ENCODE measurements at places on chromosomes 2 and 18. TPM values are rescaled to one million over a fixed set of nuclear protein-coding genes. Genes with fewer than 3 reads are reported as not detected.

The CIB4 gene
- not detected for total RNA-seq

The ECEL1 gene
- total RNA-seq, result not detected

The NT5C1B gene
- total RNA-seq, result not detected

The BZW1 gene
- 495 TPM for total RNA-seq

The ANKAR gene
- 3.3 TPM for total RNA-seq

GRCh38 chr2:202311823-202312388 is 46.3 kb downstream of the NOP58 start:
- no peak overlapping the region for H3K27ac ChIP-seq
- no peak overlapping the region for H3K4me3 ChIP-seq
- no peaks in the 10 kb centered on the region for H3K4me1 ChIP-seq
- no peaks in the 10 kb centered on the region for H3K27me3 ChIP-seq
- H3K36me3 ChIP-seq, result no peaks in the 10 kb centered on the region

DNA sequence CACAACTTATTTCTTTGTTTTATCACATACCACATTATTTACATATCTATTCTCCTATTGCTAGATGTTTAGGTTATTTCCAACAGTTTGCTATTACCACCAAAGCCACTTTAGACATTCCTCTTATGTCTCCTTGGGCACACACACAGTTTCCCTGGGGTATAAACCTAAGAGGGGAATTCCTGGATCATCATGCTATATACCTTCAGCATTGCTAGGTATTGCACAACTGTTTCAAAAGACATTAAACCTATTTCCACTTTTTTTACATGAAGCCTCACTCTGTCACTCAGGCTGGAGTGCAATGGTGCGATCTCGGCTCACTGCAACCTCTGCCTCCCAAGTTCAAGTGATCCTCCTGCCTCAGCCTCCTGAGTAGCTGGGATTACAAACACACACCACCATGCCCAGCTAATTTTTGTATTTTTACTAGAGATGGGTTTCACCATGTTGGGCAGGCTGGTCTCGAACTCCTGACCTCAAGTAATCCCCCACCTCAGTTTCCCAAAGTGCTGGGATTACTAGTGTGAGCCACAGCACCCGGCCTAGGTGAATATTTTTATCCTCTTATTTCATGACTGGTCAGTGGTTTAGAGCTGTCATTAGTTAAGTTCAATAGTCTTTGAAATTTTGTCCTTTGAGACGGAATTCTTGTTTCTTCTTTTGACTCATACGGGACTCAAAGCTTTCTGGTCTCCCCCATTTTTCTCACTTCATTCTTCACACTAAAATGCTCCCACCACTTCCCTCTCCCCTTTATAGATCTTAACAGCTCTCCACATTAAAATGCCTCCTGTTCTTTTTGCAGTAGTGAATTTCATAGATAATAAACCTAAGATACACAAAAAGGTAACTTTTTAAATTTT is 30.3 kb downstream of the SULT1C4 start:
- DNase-seq, result no peak
- no peaks in the 10 kb centered on the region for H3K4me1 ChIP-seq
- no peaks in the 10 kb centered on the region for H3K36me3 ChIP-seq
- H3K4me3 ChIP-seq, result no peak overlapping the region
- no peaks in the 10 kb centered on the region for H3K27me3 ChIP-seq

- no peak overlapping the region for H3K27ac ChIP-seq
- no peaks in the 10 kb centered on the region for H3K27me3 ChIP-seq
- no peak for DNase-seq
- H3K4me3 ChIP-seq, result no peak overlapping the region
These were observed 84.2 kb upstream of the DNER start for GRCh38 chr2:229798446-229799155.

- no peaks in the 10 kb centered on the region for H3K27me3 ChIP-seq
- H3K4me3 ChIP-seq, result no peak overlapping the region
- no peaks in the 10 kb centered on the region for H3K36me3 ChIP-seq
- H3K27ac ChIP-seq, result no peak overlapping the region
- DNase-seq, result no peak
- H3K4me1 ChIP-seq, result peaks cover 59% of the 10 kb centered on the region
These were observed 53.8 kb downstream of the MAP4K4 start for GRCh38 chr2:101751276-101751815.

DNA sequence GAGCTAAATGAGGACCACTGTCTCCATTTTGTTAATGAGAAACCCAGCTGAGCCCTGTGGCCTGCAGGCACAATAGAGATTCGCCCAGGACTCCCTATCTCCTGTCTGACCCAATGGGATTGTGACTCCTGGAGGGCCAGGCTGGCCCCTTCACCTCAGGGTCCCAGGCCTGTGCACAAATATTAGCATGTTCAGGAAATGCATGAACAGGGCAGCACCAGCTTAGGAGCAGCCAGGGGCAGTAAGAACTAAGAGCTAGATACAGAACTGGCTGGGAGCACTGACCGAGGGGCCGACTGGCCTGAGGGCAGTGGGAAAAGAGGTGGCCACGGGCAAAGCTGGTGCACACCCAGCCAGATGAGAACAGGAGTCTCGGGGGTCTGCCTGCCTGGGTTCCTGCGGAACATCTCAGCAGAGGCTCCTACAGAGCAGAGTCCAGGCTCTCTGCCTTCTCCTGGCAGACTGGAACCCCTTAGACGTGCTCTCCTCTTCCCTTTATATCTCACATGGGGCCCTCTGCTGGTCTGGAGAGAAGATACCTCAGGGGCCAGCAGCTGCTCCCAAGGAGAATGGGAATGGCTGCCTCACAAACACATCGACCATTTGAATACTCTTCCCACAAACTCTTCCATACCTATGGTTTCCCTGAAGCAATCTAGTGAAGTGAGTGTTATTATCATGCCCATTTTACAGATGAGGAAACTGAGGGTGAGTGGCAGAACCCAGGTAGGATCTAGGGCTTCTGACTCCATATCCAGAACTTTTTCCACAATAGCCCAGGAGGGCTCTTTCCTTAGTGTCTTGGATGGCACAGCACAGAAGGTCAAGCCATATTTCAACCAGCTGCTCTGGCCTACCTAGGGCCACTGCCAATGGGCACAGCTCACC is 77.6 kb upstream of the OTOF start:
- no peaks in the 10 kb centered on the region for H3K36me3 ChIP-seq
- H3K4me1 ChIP-seq, result no peaks in the 10 kb centered on the region
- no peak overlapping the region for H3K4me3 ChIP-seq
- DNase-seq, result no peak
- no peak overlapping the region for H3K27ac ChIP-seq

- H3K27me3 ChIP-seq, result no peaks in the 10 kb centered on the region
- no peaks in the 10 kb centered on the region for H3K36me3 ChIP-seq
- H3K27ac ChIP-seq, result peak overlapping the region; percentile 65
- H3K4me1 ChIP-seq, result peaks cover 43% of the 10 kb centered on the region
- H3K4me3 ChIP-seq, result peak overlapping the region; percentile 38
These were observed 184.3 kb downstream of the UBE2E3 start for GRCh38 chr2:181164699-181165098.

DNA sequence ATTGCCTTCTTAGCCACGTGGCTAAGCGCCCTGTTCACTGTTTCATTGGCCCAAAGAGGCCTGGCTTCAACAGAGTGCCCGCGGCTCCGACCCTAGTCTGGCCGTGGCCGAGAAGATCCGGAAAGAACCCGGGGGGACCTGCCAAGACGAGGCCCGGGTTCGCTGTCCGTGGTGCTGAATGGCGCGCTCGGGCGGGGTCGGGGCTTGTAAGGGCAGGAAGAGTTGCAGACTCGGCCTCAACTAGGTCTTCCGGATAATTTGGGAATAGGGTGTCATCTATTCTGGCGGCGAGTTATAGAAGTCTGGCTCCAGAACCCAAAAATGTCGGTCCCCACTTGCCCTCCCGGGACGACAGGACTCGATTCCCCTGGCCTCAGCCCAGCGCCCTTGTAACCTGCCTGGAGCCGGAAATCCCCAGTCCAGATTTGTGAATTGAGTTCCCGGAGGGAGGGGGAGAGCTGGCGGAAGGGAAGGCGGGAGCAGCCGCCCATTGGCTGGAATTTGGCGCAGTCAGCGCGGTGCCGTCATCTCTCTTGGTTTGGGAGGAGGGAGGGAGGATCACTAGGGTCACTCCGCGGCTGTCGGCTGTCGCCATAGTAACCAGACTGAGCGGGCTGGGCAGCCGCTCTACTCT is 3.5 kb downstream of the CDK5R2 start:
- H3K4me1 ChIP-seq, result peaks cover 11% of the 10 kb centered on the region
- peaks cover 48% of the 10 kb centered on the region for H3K27me3 ChIP-seq
- peak; percentile 35 for DNase-seq

GRCh38 chr2:182717416-182717815 is 1.4 kb downstream of the DNAJC10 start:
- H3K4me1 ChIP-seq, result peaks cover 15% of the 10 kb centered on the region
- no peaks in the 10 kb centered on the region for H3K27me3 ChIP-seq
- no peaks in the 10 kb centered on the region for H3K36me3 ChIP-seq
- peak overlapping the region; percentile 8 for H3K4me3 ChIP-seq
- no peak overlapping the region for H3K27ac ChIP-seq

DNA sequence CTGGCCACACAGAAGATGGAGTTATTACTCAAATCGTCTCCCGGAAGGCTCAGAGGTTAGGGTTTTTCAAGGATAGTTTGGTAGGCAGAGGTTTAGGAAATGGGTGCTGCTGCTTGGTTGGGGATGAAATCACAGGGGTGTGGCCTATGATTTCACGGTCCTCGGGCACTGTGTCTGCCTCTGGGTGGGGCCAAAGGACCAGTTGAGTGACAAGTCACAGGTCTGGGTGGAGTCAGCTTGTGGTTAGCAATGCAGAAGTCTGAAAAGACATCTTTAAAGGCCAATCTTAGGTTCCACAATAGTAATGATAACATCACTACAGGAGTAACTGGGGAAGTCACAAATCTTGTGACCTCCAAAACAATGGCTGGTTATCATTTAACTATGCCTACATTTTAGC is 387.8 kb downstream of the ZNF521 start:
- no peak overlapping the region for H3K27ac ChIP-seq
- H3K27me3 ChIP-seq, result no peaks in the 10 kb centered on the region
- DNase-seq, result no peak
- H3K36me3 ChIP-seq, result no peaks in the 10 kb centered on the region
- H3K4me1 ChIP-seq, result no peaks in the 10 kb centered on the region

- no peaks in the 10 kb centered on the region for H3K36me3 ChIP-seq
- H3K4me3 ChIP-seq, result no peak overlapping the region
- H3K27ac ChIP-seq, result no peak overlapping the region
These were observed 719.4 kb upstream of the CELF4 start for GRCh38 chr18:38284972-38285371.

DNA sequence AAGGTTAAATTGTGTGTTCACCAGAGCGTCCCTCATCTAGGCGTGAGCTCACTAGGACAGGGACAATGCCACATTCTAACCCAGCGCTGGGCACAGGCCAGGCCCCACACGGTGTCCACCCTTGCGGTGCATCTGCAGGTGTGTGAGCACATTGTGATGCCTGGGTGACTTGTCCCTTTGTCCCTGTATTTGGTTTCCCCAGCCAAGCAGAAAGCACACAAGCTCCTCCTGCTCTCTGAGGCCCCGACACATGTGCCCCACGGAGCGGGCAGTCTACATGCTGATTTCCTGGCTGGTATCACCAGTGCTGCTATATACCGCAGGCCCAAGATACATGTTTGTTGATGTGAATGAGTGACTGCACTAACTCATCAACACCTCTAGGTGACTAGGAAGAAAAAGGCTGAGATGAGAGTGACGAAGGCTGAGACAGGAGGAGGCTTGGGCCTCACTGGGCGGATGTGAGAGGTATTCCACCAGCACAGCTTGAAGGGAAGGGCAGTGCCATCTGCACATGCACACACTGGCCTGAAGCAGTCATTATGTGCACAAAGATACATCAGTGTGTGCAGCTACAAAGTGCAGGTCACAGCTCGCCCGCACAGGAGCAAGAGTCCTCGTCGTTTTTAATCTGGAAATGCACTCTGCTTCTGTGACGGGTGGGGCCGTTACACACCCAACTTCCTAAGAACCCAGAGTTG is 205.9 kb downstream of the EIPR1 start:
- no peaks in the 10 kb centered on the region for H3K4me1 ChIP-seq
- H3K36me3 ChIP-seq, result no peaks in the 10 kb centered on the region
- no peak for DNase-seq
- no peak overlapping the region for H3K27ac ChIP-seq

DNA sequence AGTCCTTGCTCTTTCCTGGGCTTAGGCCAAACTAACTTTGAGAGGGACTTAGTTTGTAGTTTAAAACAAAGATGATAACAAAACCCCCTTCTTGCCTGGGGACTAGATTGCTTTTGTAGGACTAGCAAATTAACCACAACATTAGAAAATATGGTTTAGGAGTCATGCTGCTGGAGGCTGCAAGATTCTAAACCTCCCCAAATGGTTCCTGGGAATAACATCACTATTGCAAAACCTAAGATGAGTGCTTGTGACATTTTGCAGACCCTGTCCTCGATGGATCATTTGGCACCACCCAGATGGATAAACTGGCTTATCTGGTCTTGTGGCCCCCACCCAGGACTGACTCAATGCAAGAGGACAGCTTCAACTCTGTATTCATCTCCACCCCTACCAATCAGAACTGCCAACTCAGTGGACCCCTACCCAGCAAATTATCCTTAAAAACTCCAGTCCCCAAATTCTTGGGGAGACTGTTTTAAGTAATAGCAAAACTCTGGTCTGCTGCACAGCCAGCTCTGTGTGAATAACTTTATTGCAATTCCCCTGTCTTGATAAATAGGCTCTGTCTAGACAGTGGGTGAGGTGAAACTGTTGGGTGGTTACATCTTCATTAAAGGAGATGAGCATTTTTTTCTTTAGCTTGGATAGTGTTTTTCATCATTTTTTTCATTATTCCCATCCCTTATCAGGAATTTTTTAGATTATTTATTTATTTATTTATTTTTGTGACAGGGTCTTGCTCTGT is 58.9 kb downstream of the SPTBN1 start:
- H3K27me3 ChIP-seq, result no peaks in the 10 kb centered on the region
- no peaks in the 10 kb centered on the region for H3K36me3 ChIP-seq
- no peak overlapping the region for H3K4me3 ChIP-seq
- no peak overlapping the region for H3K27ac ChIP-seq
- H3K4me1 ChIP-seq, result no peaks in the 10 kb centered on the region

- no peak overlapping the region for H3K27ac ChIP-seq
- no peaks in the 10 kb centered on the region for H3K36me3 ChIP-seq
- DNase-seq, result no peak
- H3K4me1 ChIP-seq, result no peaks in the 10 kb centered on the region
These were observed 131.7 kb downstream of the MYCN start for GRCh38 chr2:16071865-16072637.

DNA sequence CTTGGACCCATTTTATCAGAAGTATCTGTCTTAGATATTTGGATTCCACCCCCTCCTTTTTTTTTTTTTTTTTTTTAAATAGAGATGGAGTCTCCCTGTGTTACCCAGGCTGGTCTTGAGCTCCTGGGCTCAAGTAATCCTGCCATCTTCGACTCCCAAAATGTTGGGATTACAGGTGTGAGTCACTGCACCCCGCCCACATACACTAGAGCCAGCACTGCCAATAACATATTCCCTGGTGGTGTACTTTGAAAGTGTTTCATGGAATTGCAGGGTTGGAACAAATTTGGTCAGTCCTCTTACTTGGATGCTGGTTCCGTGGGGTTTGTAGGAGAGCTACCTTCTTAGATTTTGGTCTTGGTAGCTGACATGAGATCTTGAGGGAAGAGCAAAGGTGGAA is 15.0 kb downstream of the PDCL3 start:
- H3K27ac ChIP-seq, result no peak overlapping the region
- H3K4me3 ChIP-seq, result no peak overlapping the region
- H3K36me3 ChIP-seq, result no peaks in the 10 kb centered on the region
- peaks cover 23% of the 10 kb centered on the region for H3K4me1 ChIP-seq
- no peaks in the 10 kb centered on the region for H3K27me3 ChIP-seq
